Stimulated activated CD8-positive, alpha-beta memory T cell treated with anti-CD3 and anti-CD28 coated beads, Interleukin-7, amount 100 ng/mL, for 1 hour (primary cell): ENCODE measurements at places on chromosomes 2 and 18.

DNA sequence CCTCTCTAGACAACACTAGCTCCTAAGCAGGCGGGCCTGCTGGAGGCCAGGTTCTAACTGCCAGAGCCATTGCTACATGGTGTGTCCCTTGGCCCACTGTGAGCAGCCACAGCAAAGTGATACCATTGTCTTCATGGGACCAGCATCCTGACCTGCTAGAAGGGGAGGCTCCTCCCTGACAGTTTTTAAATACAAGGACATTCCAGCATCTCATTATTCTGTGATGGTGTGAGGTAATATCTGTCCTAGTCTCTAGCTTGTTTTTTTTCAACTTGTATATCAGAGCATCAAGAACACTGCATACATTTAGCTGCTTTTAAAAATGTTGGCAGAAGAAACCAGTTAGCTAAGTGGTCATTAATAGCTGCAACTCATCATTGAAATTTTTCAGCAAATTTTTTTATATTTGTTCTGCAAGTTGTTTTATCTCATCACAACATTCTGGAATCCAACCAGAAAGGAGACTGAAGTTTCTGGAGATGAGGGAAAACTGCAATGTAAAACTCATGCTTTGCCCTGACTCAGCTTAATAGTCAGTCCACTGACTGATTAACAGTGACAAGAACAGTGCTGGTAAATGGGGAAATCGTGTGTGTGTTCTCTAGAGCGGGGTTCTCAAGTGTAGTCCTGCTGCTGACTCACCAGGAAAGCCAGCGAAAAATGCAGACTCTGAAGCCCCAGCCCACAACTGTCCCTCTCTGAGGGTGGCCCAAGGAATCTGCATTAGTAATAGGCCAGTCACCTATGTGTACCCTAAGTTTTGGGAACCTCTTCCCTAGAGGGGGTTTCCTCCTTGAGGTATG lies 17.8 kb downstream of the MAPRE3 start:
- no peak for DNase-seq

- no peak for DNase-seq
Observed at GRCh38 chr2:104476075-104476474, 377.8 kb upstream of the POU3F3 start.

GRCh38 chr18:38606841-38607240 lies 1041.2 kb upstream of the CELF4 start:
- no peak for DNase-seq

GRCh38 chr2:129481306-129482219 lies 497.9 kb upstream of the RAB6C start:
- DNase-seq, result no peak

GRCh38 chr2:186032102-186032738 lies 293.6 kb downstream of the FSIP2 start:
- DNase-seq, result no peak

DNA sequence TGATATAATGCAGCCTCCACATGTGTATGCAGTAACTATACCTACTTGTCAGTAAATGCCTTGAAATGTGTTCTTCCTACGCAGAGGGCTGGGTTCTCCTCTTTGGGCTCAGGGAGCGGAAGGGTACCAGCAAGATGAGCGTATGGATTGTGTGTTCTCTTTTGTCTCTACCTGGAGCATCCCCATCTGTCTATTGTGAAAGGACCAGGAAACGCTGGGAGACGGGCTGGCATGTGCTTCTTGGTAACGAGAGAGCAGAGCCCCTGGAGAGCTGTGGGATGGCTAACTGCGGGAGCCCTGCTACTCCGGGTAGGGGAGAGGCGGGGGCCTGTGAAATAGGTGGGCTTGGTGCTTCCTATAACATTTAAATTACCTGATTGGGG lies 80.9 kb downstream of the BCL2 start:
- no peak for DNase-seq

- no peak for DNase-seq
Observed at GRCh38 chr2:42733852-42734251, 30.1 kb downstream of the OXER1 start.

GRCh38 chr18:58468191-58468590 lies 160.7 kb downstream of the ALPK2 start:
- no peak for DNase-seq

DNA sequence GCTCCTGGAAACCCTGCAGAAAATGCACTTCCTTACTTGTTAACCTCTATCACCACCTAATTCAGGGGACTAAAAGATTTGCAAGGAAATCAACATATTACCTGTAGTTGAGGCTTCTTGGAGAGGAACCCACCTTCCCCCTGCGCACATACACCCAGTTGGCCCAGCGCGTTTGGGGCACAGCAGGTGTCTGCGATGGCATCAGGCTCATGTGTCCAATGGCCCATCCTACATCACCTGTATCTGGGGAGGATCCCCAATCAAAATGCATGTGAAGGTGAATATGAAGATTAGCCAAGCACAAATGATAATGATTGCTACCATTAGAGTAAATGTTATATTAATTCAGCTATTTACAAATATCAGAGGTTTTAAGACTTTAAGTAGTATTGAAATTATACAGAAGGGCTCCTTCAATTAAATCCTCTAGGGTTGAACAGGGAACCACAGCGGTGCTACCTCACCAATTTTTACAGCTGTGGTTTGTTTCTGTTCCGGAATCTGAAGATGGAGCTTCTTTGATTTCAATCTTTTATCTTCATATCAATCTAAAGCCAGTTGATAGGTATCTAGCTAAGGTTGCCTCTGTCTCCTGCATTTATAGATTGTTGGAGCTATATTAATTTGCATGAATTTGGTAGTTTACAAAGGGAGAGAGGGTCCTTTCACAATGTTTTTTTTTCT lies 486.0 kb downstream of the RNF144A start:
- no peak for DNase-seq

DNA sequence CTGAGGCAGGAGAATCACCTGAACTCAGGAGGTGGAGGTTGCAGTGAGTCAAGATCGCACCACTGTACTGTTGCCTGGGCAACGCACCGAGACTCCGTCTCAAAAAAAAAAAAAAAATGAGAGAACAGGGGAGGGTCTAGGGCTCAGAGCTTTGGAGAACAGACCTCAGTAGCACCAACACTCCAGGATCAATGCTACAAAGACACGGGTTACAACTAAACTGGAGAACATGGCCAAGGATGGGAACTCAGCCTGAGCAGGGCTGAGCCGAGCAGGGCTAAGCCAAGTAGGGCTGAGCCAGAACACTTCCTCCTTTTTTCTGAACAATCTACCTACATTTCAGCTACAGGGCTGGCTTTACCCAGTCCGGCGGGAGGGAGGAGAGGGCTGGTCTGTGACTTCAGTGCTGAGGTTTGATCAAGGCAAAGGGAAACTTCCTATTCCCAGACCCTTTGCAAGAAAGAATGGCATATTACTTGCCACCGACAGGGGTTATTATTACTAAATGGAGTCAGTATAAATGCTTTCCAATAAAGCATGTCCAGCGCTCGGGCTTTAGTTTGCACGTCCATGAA lies 2.9 kb upstream of the CASP8 start:
- no peak for DNase-seq

DNA sequence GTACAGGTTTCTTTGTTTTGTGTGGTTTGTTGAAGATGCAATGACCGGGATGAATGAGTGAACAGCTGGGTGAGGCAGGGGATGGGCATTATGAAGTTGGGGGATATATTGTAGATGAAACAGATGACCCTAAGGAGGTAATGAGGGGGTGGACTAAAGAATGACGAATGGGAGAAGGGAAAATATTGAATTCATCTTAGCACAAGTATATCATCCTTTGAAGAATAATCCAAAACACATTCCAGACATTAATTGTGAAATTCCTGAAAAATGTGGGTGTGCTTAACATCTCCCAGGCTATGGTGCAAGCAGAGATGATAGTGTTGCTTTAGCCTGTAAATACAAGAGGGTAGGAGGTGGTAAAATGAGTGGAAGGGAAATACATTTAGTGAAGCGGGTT lies 5.8 kb downstream of the CRIM1 start:
- DNase-seq, result no peak

- DNase-seq, result no peak
Observed at GRCh38 chr2:211351987-211352386, 795.6 kb downstream of the CPS1 start.

GRCh38 chr2:88959480-88960204 lies 268.2 kb downstream of the RPIA start:
- no peak for DNase-seq

DNA sequence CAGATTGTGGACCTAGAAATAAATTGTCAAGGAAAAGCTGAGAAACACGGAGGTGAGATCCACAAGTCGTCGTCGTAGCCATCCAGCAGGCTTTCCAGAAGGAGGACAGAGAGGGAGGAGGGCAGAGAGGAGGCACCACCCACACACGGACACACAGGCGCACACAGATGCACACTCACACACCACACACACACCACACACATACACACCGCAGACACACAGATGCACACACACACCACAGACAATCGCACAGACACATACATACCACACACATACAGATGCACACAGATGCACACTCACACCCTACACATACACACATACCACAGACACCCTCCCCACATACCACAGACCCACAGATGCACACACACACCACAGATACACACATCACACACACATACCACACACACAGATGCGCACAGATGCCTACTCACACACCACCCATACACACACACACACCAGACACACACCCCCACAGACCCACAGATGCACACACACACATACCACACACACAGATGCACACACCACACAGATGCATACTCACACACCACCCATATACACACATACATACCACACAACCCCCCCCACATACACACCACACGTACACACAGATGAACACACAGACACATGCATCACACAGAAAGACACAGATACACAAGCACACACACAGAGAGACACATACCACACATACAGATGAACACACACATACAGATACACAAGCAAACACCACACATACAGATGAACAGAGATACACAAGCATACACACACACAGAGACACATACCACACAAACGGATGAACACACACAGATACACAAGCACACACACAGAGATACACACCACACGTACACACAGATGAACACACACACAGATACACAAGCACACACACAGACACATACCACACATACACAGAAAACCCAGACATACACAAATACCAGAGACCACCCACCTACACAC lies 12.7 kb upstream of the BOK start:
- DNase-seq, result no peak

DNA sequence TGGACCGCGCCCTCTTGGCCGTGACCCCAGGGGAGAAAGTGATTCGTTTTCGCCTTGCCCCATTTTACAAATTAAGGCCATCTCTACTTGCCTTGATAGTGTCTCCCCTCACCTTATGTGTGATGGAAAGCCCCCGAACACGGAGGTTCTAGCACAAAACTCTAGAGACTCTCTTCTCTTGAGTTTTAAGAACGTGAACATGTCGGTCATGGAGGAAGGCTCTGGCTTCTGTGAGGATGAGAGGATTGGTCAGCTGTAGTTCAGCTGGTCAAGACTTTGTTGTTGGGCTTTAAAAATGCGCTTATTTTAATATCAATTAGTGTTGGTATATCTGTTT lies 828 bp downstream of the DYNC1I2 start:
- DNase-seq, result no peak

GRCh38 chr18:55477860-55478581 lies 110.0 kb downstream of the TCF4 start:
- DNase-seq, result no peak

DNA sequence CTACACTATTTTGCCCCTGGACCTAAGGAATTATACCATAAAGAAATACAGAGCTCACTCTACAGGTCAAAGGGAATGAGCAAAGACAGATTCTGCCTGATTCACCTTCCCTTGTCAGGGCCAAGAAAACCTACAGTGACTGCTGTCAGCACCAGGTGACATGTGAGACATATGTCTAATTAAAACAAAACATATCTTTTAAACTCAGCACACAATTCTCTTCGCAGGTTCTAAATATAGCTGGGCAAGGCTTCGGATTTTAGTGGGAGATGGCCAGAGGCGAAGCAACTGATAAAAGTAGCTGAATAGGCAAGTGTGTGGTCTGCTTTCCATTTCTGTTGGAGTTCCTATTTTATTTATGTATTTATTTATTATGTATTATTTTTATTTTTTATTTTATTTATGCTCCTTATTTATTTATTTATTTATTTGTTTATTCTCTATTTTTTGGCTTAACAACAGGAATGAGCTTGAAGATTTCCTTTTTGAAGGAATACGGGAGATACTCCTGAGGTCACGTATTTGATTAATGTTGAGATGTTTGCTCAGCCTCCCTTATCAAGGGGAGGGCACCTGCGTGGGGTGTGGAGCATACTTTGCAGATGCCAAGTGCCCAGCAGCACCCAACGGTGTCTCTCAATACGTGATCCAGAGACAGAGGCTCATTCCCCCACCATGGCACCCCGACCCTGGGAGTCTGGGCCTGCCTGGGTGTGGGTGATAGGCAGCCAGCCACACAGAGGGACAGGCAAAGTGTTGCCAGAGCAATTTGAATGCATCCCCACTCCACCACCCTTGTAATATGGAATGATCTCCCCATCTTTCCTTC lies 141.8 kb downstream of the RNF152 start:
- DNase-seq, result no peak

GRCh38 chr2:196959734-196960338 lies 33.3 kb upstream of the PGAP1 start:
- no peak for DNase-seq

DNA sequence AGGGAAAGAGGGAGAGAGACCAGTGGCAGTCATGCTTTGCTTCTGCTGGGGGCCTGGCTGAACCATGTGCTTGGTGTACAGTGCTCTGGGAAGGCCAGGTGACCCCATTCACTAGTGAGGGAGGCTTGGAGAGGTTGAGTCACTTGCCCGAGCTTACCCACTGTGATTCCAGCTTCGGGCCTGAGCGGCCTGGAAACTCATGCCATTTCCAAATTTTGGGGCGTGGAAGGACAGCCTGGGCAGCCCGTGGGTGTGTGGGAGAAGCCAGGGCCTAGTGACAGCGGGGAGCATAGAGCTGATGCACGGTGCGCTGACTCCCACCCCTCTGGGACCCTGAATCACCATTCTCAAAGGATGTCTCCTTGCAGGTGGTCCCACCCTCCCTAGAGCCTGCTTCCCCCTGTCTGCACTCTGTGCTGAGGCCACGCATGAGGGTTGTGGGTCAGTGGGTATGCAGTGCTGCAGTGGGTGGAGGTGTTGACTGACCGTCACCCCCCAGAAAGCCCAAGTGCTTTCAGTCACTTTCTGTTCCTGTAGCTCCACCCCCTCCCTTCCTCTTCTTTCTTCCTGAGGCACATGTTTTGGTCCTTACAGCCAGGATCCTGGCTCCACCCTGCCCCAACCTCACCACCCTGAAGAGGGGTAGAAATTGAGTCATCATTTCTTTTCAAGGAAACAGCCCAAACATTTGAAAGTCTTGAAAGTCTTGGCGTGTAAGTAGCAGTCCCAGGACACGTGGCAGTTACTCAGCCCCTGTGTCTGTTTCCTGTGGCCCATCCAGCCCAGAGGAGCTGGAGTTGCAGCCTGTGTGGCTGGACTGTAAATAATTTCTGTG lies 69.3 kb upstream of the MCFD2 start:
- DNase-seq, result no peak

DNA sequence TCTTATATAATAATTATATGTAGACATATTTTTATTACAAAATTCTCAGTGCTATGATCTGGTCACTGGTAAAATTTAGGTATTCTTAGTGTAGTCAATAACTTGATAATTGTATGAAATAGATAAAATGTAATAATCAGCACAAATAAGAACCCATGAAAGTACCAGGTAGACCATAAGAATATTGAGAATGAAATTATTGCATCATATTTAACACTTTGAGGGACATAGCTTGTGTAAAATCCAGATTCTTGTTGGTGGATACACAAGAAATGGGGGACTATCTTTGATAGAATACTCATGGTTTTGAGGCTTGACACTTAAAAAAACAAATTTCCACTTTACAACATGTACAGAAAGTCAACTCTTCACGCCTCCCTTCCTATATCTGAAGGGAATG lies 898.8 kb upstream of the DDX18 start:
- no peak for DNase-seq

- no peak for DNase-seq
Observed at GRCh38 chr2:211748339-211748738, 790.3 kb downstream of the ERBB4 start.
